ENCODE measurements at places on chromosomes 13 and 19.
A peak's percentile ranks its signal among the peaks of the same experiment; 100 is the strongest.

DNA sequence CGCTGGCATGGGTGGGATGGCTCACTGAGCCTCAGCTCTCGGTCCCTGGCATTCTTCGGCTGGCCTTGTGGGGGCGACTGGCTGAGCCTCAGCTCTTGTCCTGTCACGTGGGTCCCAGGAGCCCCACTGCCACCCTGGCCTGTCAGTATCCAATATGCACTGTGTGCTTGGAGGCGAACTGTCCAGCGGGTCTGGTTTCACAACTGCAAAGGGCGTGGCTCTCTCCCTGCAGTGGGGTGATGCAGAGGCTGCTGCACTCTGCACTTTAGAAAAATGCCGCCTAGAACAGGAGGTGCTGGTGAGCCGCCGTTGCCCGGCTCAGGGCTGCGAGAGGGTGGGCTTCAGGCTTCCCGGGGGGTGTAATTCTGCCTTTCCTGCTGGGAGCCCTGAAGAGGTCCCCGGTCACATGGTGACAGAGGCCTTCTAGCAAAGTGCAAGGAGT is 17.0 kb upstream of the TMEM255B start:
- no peak for DNase-seq

DNA sequence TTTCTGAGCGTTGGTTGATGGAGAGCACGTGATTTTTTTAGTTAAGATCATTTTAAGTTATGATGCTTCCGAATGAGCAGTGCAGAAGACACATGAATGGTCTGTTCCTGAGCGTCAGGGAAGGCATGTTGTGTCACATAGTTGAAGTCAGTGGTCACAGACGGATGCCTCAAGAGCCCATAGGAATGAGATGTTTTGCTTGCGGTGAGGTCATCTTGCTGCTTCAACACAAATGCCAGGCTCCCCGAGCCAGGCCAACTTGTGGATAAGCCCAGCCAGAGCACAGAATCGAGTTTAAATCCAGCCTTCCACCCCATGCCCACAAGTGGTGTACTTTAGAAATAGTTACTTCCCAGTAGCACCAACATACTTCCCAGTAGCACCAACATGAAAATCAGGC is 5.4 kb downstream of the UPF3A start:
- DNase-seq, result no peak

DNA sequence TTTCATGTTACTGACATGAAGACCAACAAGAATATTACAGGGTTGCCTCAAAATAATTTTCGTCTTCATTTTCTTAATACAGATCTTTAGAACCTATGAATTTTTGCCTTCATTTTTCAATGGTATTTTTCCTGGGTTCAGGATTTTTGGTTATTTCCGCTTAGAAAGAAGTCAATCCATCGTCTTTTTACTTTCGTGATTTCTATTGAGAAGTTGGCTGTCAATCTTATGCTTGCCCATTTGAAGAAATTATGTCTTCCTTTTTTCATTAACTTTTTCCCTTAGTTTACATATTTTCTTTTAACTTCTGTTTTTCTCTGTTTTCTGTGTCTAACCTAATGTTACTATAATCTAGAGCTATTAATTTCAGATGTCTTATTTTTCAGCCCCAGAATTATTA is 868.9 kb upstream of the SLC10A2 start:
- no peak for DNase-seq

DNA sequence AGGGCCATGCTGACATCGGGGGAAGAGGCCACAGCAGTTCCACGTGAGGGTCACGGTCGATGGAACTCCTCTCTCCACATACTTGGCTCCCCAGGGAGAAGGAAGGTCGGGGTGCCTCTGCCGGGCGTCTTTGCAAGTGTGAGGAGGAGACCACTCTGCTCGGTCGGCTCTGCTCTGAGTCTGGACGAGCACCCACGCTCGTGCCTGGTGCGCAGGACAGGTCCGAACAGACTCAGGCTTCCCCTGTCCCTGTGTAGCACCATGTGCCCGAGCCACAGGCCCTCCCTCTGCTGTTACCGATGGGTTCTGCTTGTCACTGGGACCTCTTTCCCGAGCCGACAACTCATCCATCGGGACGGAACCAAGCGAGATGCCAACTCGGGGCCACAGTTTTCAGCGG is 35.1 kb downstream of the TMEM255B start:
- no peak for DNase-seq

GRCh38 chr13:60790620-60791019 is 393.6 kb downstream of the TDRD3 start:
- DNase-seq, result no peak

GRCh38 chr19:40348961-40349507 is 539 bp downstream of the PLD3 start:
- peak; percentile 50 for DNase-seq

- no peak for DNase-seq
These were observed 9.1 kb downstream of the ZMYM2 start for GRCh38 chr13:19967621-19968020.

DNA sequence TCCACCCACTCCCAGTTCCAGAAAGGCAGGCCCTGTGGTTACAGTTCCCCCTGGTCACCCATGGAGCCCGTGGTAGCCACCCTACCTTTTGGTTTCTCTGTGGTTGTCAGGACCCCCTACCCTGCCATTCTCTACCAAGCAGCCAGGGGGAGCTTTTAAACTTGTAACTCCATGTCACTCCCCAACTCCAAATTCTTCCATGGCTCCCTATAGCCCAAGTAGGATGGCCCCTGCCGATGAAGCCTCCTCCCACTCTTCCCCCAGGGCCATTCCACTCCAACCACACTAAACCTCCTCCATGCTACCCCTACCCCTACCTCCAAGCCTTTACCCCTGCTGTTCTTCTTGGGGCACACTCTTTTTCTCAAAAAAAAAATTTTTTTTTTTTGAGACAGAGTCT is 2.2 kb downstream of the S1PR2 start:
- peak; percentile 44 for DNase-seq

- DNase-seq, result no peak
These were observed 100.9 kb downstream of the NDFIP2 start for GRCh38 chr13:79581870-79582315.

DNA sequence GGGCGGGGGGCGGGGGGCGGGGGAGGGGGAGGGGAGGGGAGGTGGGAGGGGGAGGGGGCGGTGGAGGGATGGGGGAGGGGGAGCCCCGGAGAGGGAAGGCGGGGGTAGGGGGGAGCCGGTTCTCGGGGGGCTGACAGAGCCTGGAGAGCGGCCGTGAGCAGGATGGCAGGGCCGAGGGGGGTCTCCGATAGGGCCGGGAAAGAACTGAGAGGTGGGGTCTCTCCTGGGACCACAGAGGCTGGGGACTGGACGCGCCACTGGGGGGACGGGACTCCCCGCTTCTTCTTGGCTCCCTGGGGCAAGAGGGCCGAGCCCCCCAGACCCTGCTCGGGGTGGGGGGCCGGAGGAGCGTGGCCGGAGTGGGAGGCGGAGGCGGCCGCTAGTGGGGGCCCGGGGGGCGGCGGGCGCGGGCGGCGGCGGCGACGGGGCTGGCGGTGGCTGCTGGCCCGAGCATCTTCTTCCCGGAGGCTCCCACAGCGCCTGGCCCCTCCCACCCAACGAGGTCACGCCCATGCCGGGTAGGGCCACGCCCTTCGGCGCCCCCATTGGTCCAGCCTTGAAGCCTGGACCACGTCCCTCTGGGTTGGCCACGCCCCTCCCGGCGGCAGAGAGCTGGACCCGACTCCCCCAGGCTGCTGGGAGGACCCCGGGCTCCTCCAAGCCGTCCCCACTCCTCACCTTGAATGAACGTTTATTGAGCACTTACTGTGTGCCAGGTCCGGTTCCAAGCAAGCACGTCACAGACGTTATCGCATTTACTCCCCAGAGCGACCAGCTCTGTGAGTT is at the start of gene NOVA2:
NOVA2 (minus strand) TSS at position 313 of the 786 bp plus-strand sequence. CDS start 514 bp downstream, outside the sequence.
- DNase-seq, result peak; percentile 87

DNA sequence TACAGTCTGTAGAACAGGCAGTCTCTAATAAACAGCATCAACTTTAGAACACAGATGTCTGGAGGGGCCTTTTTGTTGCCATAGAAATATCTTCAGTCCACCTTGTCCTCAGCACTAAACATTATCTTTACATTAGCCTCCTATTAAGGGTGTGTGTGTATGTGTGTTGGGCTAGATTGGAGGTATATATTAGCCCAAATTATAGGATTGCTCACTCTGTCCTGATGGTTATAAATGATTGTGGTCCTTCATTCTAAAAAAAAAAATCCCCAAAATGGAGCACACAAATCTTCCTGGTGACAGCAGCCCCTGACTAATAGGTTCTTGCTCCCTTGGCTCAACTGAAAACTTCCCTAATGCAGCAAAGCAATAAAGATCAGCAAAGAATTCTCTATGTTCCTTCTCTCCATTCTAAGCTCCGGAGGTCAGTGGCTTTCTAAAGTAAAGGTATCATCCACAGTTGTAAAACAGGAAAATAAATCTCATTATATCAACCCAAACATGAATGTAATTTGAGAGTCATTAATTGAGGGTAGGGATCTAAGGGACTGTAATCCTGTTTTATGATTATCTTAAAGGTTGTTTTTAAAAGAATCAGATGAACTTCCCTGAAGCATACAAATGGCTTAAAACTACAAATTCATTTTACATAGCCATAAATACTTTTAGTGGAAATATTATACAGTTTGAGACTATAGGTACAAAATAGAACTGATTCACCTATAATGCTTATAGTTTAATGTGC is 232.7 kb downstream of the KLF12 start:
- no peak for DNase-seq

DNA sequence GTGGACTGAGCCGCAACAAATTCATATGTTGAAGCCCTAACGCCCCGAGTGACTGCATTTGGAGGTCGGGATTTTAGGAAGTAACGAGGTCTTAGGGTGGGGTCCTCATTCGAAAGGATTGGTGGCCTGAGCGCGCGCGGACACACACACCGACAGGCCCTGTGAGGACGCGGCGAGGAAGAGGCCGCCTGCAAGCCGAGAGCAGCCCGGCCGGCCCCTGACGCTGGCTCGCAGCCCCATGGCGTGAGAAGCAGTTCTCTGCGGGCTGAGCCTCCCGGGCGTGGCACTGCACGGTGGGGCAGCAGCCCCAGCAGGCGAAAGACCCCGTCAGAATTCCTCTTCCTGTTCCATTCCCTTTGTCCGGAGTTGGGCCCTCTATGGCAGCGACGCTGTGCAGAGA is 131.2 kb downstream of the CRYL1 start:
- no peak for DNase-seq

- no peak for DNase-seq
These were observed 180.8 kb upstream of the ARGLU1 start for GRCh38 chr13:106748785-106749184.

- no peak for DNase-seq
These were observed 7.4 kb upstream of the FCGBP start for GRCh38 chr19:39941615-39942365.
